ENCODE measurements at places on chromosomes 1 and 21.
A peak's percentile ranks its signal among the peaks of the same experiment; 100 is the strongest.

- no peak for DNase-seq
Observed at GRCh38 chr21:46437096-46437498, 21.6 kb upstream of the DIP2A start.

- no peak for DNase-seq
Observed at GRCh38 chr1:41918450-41919043, at the start of gene HIVEP3. HIVEP3 (minus strand) TSS chr1:41918922.

DNA sequence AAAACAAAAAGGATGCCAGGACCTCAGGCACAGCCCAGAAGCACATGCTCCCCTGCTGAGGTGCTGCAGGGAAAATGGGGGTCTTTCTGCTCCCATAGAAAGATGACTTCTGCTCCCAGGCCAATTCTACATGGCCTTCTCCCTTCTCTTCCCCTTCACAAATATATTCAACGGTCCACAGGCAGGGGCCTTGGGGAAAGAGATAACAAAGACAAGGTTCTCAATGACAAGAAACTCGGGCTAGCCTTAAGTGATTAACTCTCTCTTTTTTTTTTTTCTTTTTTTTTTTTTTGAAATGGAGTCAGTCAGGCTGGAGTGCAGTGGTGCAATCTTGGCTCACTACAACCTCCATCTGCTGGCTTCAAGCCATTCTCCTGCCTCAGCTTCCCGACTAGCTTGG, 54.2 kb downstream of the H3-3A start:
- no peak for DNase-seq

- no peak for DNase-seq
Observed at GRCh38 chr21:39346206-39346605, 2.7 kb downstream of the HMGN1 start.

- DNase-seq, result no peak
Observed at GRCh38 chr1:150536836-150537731, 12.1 kb upstream of the ADAMTSL4 start.

DNA sequence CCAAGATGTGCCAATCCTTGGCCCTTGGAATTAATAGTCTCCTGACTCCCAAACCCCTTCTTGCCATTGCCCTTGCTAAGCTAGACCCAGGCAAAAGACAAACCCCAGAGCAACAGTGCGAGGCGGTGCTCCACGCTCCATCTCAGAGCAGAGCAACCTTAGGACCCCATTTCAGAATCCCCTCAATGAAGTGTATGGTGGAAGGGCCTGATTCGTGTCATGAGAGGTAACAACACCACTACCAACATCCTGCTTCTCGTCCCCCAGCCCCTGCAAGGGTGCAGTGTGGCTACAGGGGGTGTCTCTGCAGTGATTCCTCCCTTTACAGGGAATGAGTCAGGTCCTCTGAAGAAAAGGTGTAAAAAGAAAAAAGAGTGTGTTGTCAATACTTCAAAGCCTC, 103.9 kb upstream of the IRF2BP2 start:
- DNase-seq, result no peak

DNA sequence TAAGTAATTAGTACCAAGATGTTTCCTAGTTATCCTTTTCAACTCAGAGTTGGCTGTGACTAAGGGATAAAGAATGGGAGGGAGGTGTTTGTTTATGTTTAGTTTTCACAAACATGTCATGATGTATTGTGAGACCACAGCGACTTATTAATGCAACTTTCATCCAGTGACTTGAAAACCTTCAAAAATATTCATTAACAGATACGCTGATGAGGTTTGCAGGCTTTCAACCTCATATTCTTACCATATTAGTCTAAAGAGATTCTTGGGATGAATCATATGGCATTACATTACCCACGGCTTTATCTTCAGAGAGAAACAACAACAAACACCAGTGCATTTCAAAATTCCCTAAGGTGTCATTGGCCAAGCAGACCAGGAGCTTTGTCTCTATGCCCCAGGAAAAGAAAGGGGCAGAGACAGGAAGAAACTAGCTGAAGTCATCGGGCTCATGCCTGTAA, 36.4 kb downstream of the PALMD start:
- DNase-seq, result peak; percentile 75

DNA sequence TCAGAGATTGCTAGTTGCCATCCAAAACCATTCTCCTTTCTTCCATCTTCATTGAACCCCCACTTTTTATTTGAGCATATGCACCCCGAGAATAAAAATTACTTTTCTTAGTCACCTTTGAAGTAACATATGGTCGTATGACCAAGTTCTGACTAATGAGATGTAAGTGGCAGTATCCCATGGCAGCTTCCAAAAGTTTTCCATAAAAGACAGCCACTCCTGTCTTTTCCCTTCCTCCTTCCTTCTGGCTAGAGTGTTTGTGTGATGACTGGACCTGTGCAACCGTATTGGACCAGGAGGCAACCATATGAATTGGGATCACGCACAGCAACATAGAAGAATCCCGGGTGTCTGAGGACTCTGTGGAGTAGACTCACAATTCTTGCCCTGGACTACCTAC, 41.1 kb upstream of the CCSAP start:
- DNase-seq, result no peak

- no peak for DNase-seq
Observed at GRCh38 chr1:10664251-10664650, 132.2 kb downstream of the CASZ1 start.

GRCh38 chr21:30245061-30245460, 29.2 kb upstream of the CLDN8 start:
- no peak for DNase-seq

DNA sequence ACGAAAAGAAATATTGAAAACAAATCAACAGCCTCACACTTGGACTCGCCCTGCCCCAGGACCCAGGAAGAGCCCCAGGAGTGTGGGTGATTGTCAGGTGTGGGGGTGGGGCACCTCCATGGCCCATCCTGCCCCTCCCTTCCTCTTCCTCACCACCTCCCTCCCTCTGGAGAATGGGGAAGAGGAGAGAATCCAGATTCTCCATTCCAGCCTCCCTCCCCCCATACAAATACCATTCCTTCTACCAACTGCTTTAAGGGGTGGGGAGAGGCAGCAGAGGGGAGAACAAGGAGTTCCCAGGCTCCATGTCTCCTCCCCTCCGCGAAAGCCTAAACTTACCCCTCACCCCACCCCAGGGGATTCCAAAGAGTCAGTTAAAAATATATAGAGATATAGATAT, 36.7 kb downstream of the MEF2D start:
- peak; percentile 56 for DNase-seq

DNA sequence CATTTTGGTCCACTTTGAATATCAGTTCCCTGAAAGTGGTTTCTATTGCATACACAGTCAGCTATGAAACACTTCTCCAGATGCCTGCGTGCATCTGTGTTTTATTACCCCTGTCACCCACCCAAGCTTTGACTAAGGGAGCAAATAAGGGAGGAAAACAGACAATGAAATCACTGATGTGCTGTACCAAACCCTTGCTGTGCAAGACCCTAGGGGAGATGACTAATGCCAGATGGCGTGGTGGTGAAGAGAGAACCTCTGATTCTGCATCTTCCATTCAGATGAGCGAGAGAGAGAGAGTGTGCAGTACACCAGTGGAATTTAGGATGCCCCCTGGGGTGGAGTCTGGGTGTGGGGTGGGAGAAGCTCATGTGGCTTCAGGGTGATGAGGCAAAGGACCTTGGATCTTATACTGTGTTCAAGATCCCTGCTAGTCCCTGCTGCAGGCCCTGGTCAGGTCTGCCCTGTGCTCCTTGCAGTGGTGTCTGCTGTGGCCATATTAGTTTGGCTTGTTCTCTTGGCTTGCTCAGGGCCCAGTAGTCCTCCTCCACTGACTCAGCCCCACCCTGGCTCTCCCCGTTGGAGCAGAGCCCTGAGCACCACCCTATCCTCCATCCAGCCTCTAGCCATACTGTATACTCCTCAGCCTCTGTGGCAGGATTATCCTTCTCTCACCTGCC, 18.5 kb downstream of the CLCA1 start:
- peak; percentile 99 for DNase-seq

GRCh38 chr1:85179522-85179921, 21.3 kb downstream of the SYDE2 start:
- DNase-seq, result no peak

- DNase-seq, result no peak
Observed at GRCh38 chr1:194598098-194598497, 1411.7 kb upstream of the B3GALT2 start.

DNA sequence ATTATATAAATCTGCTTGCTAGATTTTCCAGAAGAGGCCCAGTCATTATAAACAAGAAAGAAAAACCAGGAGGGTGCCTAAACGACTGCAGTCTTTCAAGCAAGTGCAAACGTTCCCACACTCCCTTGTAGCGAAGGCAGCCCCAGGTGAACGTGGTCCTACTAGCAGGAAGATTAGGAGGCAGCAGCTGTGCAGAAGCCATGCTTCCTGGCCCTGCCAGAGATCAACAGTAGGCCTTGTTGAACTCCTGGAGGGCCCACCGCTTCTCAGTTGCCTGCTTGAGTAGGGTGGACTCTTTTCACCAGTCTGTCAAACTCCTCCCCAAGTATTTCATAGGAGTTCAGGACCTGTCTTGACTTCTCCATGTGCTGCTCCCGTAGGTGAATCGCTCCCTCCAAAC, 163.0 kb upstream of the GORAB start:
- DNase-seq, result no peak

GRCh38 chr1:112840631-112841624, 115.1 kb downstream of the SLC16A1 start:
- DNase-seq, result no peak

- DNase-seq, result no peak
Observed at GRCh38 chr1:11862890-11863289, 4.1 kb upstream of the NPPB start.

- no peak for DNase-seq
Observed at GRCh38 chr21:38902608-38903445, 97.1 kb downstream of the ETS2 start.

DNA sequence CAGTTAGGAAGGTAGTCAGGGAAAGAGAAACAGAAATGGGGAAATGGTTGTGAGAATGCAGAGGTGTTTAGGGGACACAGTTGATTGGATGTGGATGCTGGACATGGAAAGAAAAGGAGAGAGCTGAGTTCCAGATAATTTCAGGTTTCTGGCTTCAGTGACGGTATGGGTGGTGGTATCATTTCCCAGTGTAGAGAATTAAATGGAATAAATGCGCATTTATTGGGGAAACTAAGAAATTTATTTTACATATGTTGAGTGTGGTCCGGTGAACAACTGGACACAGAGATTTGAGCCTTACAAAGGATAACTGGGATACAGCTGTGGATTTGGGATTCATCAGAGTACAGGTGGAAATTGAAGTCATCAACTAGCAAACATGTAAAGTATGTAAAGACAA, 12.4 kb upstream of the ZNF281 start:
- DNase-seq, result no peak

- no peak for DNase-seq
Observed at GRCh38 chr1:102120910-102121309, 124.2 kb upstream of the OLFM3 start.

DNA sequence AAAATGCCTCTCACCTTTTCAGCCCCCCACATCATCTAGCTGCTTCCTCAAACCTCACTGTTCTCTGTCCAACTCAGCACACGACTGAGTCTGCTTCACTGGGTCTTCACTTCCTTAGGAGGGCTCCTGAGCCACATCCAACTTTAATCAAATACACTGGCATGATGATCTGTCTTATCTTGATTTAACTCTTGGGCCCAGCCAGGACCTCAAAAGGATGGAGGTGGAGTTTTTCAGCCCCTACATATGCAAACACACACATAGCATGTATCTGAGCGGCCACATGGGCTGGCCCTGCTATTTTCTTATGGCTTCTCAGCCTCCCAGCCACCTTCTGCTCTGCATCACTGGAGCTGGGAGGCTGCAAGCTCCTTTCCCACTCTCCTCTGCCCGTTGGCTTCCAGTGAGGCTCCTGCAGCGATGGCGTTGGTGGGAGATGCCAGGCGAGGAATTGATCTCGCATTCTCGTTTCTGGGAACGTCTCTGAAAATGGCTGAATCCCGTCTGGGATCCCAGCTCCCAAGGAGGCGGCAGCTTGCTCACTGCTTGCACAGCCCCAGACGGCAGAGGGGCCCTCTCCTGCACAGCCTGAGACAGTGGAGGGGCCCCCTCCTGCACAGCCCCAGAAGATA, 1.8 kb upstream of the PRXL2B start:
- no peak for DNase-seq

DNA sequence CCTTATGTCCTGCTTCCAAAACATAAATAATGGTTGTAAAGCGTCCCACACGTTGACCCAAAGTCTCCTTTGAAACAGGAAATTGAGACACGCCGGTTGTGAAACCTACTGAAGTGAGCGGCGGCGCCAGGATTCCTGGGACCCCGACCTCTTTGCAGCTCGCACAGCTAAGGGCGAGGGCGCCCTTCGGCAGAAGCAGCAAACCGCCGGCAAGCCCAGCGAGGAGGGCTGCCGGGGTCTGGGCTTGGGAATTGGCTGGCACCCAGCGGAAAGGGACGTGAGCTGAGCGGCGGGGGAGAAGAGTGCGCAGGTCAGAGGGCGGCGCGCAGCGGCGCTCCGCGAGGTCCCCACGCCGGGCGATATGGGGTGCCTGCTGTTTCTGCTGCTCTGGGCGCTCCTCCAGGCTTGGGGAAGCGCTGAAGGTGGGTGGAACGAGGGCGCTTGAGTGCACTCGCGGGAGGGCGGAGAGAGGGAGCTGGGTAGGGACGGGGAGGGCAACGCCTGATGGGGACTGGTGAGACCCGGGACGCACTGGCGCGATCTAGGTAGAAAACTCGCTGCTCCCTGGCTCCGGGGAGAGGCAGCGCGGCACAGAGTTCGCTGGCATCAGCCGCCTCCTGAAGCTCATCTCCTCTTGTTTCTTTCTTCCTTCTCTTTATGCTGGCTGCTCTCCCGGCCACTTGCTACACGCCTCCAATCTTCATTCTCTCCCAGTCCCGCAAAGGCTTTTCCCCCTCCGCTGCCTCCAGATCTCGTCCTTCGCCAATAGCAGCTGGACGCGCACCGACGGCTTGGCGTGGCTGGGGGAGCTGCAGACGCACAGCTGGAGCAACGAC, at the start of gene CD1D:
Gene CD1D (plus strand): TSS at position 155 of the 836 bp plus-strand sequence. CDS start 207 bp downstream, at position 362.
- DNase-seq, result peak; percentile 13

- no peak for DNase-seq
Observed at GRCh38 chr1:209458921-209459320, 124.6 kb upstream of the CAMK1G start.

DNA sequence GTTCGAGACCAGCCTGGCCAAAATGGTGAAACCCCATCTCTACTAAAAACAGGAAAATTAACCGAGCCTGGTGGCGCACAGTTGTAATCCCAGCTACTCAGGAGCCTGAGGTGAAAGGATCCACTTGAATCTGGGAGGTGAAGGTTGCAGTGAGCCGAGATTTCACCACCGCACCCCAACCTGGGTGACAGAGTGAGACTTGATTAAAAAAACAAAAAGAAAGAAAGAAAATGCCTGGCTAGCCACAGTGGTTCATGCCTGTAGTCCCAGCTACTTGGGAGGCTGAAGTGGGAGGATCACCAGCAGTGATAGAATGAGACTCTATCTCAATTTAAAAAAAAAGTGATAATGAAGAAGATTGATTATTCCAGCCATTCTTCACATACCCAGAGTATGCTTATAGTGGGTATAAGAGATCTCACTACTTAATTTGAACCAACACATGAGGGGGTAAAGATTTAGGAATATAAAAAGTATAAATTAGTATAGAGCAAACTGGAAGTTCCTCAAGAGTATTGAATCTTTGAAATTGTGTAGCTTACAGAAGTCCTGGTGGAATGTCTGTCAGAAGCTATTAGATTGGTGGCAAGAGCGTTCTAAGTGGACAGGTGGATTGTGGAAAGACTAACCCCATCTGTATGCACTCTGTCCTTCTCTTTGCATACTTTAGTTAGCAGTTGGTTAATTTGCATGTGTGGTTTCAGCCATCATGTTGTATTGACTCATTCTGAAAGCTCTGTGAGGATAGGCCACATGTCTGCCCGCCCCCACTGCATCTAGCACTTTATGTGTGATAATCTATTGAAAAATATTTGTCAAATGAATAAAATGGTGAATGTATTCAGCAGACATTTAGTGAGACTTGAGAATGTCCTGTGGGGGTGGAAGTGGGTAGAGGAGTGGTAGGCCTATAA, 25.0 kb downstream of the RLF start:
- DNase-seq, result peak; percentile 14
